Sciatic nerve (tissue), 2 donors: ENCODE measurements at places on chromosomes 3 and 15.

- no peak for DNase-seq
Observed at GRCh38 chr3:159025733-159026132, 223.9 kb downstream of the MFSD1 start.

DNA sequence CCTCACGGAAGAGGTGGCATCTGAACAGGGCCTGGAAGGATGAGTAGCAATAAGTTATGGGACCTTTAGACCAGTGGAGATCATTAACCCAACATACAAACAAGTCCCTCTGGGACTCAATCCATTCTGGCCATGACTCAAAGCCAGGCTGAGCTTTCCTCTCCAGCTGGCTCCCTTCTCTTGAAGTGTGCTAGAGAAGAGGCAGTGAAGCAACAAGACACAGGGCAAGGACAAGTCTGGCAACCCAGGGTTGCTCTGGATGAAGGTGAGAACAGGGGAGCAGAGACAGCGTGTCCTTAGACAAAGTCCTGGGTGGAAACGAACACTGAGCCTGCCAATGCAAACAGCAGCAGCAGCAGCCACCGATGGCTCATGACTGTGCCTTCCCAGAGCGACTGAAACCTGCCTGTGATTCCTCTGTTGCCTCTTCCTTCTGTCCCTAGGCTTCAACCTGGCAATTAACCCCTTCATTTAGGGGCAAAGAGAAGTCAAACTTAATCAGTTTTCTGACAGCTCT, 86.8 kb downstream of the BDH1 start:
- peak; percentile 43 for DNase-seq

GRCh38 chr3:138477120-138477519, 42.7 kb downstream of the ESYT3 start:
- DNase-seq = no peak

- DNase-seq = no peak
Observed at GRCh38 chr3:134216191-134216764, 34.4 kb downstream of the RYK start.

DNA sequence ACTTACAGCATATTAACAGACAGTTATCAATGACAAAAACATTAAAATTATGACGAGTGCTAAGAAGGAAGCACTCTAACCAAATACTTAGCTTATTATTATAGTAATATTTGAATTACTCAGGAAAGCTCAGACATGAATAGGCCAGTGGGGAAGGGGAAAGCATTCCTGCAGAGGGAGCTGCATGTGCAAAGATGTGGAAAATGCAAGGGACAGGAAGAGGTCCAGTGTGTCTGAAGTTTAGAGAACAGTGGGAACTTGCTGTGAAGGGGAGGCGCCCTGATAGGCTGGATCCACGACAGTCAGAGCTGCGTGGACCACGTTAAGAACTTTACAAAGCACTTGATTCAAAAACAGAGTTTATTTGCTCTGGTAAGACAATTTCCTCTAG, 1.2 kb upstream of the SPICE1 start:
- DNase-seq = no peak
